ENCODE measurements at places on chromosomes 3 and 15.

DNA sequence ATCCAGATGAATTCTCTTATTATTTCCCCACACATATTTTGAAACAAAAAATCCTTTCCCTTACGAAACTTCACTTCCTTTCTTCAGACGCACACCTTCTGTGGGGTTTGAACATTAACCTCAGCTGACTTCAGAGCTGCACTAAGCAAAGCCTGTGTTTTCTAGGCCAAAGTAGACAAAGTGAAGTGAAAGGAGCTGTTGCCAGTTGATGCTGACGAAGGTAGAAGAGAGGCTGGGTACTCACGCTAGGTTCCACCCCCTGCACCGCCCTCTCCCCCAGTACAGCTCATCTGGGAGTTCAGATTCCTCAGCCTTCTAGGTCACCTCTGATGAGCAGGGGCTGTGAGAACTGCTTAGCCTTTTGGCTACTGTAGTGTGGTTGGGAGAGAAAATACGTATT lies 24.1 kb downstream of the DUT start:
- DNase-seq = no peak

DNA sequence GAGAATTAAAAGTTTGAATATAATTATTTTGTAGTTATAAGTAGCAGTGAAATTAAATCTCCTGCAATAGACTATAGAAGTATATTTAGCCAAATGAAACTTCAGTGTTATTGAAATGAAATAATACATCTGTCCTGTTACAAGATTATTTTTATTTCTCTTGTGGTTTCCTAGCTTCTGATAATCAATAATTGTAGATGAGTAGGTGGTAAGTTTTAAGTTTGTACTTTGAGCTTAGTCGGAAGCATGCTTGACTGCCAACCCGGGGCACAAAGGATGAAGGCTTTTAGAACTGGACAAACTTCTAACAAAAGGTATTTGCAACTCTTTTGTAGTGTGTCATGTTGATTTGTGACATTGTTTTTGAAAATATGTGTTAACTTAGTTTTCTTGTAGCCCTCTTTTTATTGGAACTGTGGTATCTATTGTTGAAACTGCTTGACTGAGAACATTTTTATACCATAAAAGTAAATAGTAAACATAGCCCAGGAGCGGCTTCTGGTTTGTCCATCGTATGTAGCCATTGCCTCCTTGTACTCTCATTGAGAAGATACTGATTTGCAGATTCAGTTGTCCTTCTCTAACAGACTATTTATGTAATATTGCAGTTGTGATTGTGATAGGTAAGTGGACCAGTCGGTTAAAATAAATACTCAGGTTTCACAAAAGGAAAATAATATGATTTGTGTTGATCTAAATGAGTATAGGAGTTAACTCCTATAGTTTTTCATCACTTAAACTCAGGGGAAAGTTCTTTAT lies 2.9 kb downstream of the CTNNB1 start:
- no peak for DNase-seq

GRCh38 chr15:51737522-51738305 lies at the start of gene LYSMD2:
TSS of gene LYSMD2 (minus strand) at chr15:51737655. CDS start at chr15:51737622, 33 bp downstream.
- no peak for DNase-seq

GRCh38 chr15:68957696-68958095 lies 27.4 kb downstream of the SPESP1 start:
- DNase-seq = no peak

DNA sequence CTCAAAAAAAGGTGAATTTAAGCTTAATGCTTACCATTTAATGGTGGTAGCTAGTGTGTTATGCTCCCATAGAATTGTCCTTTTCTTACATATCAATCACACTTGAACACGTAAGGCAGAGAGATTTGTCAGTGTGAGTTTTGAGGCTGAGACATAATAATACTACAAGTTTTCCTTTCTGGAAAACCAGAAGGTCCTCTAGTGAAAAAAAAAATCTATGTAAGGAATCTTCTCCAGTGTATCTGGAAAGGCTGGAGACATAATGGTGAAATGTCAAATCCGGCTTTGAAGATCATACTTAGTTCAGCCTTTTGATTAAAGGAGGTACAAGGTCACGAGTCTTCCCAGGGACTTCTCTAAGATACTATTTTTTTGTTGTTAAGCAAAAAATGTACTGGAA lies 3.4 kb downstream of the TSC22D2 start:
- no peak for DNase-seq

DNA sequence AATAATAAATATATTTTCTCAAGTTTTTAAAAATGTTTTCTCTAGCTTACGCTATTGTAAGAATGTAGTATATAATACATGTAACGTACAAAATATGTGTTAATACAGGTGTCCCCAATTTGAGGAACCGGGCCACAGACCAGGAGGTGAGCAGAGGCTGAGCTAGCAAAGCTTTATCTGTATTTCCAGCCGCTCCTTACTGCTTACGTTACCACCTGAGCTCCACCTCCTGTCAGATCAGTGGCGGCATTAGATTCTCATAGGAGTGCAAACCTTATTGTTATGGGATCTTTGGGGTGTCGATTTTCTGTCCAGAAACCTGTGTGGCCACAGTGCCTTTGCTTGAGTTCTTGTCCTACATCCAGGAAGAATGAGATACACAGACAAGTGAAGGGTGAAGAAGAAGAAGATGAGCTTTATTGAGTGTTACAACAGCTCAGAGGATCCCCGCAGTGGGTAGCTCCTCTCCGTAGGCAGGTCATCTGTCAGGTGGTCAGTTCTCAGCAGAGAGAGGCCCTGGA lies 9.9 kb upstream of the TRIM59 start:
- DNase-seq = no peak

DNA sequence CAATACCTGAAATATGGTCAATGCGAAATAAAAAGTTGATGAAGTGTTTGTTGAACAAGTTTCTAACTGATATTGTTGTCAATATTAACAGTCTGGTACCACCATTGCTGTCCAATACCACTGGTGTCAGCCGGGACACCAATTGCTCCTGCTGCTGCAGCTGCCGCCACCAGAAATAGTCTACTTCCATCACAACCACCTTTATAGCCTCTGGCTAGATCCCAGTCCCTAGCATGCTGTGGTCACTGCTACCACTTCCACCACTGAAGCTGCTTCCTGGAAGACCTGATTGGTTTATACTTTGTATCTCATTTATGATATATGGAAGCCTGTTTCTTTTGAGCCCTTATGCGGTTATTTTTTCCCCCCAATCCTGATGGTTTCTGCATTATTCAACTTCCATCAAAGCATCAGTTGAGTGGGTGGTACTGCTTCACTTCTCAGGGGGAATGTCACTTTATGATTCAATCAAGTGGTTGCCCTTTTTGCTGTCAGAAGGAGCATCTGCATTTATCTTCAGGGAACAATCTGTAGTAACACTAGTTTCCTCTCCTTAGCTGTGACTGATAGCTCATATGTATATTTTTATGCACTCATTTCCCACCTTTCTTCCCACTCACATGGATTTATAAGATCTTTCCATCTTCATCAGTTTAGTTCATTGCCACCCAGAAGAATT lies 11.7 kb downstream of the LNP1 start:
- no peak for DNase-seq

- no peak for DNase-seq
These were observed 187.9 kb downstream of the AKAP13 start for GRCh38 chr15:85568261-85568808.

DNA sequence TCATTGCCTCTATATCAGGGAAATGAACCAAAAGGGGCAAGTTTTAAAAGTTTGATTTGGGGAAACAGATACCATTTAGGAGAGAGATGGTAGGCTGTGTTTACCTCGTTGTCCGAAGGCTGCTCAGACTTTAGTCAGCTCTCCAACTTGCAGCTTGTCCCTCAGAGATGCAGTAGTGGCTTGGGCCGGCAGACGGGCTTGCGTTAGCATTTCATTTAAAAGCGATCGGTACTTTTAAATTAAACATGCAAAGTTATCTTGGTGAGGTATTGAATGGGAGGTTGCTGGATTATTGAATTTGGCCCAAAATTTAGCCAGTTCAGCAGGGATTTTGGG lies 26.2 kb downstream of the EEFSEC start:
- DNase-seq = no peak

DNA sequence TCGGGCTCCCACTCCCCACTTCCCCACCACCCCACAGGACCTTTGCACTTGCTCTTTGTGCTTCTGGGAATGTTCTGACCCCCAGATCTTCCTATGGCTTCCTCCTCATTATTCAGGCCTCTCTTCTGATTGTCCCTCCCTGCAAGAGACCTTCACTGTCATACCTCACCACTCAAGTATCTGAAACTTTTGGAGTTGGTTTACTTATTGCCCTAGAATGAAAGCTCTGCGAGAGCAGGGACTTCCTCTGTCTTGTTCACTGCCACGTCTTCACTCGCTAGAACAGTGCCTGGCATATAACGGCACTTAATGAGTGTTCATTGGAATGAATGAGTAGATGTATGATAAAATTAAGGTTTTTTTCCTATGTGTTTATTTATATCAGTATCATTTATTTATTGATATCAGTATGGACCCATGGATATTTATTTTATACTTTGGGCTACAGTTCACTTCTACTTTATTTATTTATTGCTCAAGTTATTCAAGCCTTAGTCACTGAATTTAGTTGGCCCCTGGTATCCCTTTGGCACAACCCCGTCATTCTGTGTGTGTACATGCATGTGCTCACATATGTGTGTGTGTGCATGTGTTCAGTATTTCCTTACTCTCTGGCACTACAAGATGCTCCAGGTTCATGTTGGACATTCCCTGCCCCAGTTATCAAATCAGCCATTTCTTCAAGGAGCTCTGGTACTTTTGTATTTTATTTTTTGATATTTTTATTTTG lies 197.6 kb downstream of the THSD4 start:
- no peak for DNase-seq

- DNase-seq = no peak
These were observed 15.0 kb upstream of the SEC22A start for GRCh38 chr3:123186695-123187094.

DNA sequence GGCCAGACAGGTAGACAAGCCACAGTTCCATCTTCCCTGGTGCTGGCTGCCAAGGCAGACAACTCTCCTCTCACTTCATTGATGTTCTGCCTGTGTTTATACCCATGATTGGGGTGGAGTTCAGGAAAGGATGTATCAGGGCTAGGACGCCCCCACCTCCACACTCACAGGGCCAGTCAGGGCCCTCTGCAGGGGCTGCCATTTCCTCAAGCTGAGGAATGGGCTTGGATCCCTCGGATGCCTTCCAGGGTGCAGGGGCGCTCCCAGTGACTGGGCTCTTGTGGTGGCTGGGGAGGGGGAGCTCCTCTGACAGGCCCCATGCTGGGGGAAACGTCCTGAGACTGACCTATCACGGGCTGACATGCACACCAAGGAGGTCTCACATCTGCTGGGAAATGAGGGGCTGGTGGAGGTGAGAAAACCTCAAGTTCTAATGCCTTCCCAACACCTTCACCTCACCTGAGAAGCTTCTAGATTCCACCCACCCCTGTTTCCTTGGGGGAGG lies 31.4 kb downstream of the SEMA7A start:
- no peak for DNase-seq

- DNase-seq = no peak
These were observed 105.1 kb upstream of the GALNT15 start for GRCh38 chr3:16069149-16069922.

GRCh38 chr15:39640665-39641064 lies 59.8 kb downstream of the THBS1 start:
- no peak for DNase-seq

DNA sequence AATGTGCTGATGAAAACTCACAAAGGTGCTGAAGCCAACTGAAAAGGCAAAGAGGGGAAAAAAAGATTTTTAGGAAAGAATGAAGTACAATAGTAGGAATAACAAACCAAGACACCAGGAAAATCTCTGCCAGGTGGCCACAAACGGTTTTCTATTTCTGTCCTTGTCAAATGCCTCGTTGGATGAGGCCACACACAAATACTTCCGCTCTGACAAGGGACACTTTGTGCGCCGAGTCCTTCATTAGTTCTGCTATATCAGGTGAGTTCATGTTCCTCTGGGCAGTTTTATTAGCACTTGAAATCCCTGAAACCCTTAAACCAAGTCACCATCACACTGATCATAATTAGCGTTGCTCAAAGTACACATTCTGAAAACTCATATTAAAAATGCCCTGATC lies 373.1 kb downstream of the VPS13C start:
- DNase-seq = no peak

GRCh38 chr3:10365791-10366190 lies 44.9 kb upstream of the SEC13 start:
- no peak for DNase-seq

DNA sequence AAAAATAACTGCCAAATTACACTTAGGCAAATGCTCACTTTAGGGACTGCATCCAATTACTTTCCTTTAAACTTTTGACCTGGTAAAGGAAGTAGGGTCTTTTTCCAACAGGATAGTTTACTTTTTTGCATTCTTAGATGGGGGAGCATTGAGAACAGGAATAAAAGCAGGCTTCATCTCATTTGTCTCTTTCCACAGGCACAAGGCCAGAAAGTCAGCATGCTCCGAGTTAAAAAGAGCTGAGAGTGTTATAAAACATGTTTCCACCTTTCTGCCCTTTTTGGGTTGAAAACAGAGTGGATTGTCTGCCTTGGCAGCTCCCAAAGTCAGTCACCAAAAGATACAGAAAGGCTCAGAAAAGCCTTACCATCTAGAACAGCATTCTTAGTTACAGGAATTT lies 404.9 kb upstream of the ALCAM start:
- DNase-seq = no peak

DNA sequence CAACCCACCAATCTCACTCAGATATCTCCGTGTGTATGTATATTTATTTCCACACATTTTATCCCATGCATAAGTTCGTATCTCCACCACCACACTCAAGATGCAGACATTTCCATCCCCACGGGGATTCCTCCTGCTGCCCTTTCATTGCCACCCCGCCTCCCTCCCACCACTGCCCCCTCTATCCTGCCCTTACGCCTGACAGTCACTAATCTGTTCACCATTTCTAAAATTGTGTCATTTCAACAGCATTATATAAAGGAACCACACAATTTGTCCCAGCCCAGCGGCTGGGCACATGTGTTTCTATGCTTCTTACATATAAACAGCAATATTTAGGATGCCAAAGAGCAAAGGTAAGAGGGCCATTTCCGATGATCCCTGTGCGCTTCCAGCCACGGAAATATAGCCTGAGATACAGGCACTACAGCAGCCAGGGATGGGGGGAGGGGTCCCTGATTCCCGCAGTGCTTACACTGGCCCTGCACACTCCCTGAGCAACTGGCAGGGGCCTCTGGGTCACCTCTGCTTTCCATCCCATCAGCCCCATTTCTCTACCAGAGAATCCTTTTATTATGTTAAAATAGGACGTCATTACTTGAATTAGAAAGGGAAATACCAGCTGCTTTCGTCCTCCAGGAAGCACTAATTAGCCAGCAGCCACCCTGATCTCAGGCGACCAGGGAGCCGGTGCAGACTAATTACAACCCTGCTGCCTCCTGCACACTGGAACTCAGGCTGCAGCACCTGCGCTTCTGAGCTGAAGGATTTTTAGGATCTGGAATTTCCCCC lies 372.0 kb upstream of the ATP10A start:
- DNase-seq = no peak

GRCh38 chr3:104594491-104594890 lies 772.2 kb upstream of the ALCAM start:
- no peak for DNase-seq
